ENCODE measurements at places on chromosomes 16 and 17. TPM values are rescaled to one million over a fixed set of nuclear protein-coding genes. Genes with fewer than 3 reads are reported as not detected.

Gene CCDC154
- 0.05 TPM for total RNA-seq

Gene PSMD3
- 174 TPM for total RNA-seq

Gene TBKBP1
- total RNA-seq, result 5.4 TPM

Gene SPATA33
- total RNA-seq, result 18.4 TPM

Gene CDIPT
- 92.0 TPM for total RNA-seq

Gene ENDOV
- 48.2 TPM for total RNA-seq

Gene SNTB2
- total RNA-seq, result 8.4 TPM

Gene TBX21
- 0.19 TPM for total RNA-seq

Gene TP53TG3B
- not detected for total RNA-seq

Gene RBFOX1
- not detected for total RNA-seq

Gene KRTAP9-4
- total RNA-seq, result not detected

Gene SLC47A1
- 23.5 TPM for total RNA-seq

Gene GNG13
- not detected for total RNA-seq

Gene CNGB1
- total RNA-seq, result 0.03 TPM

Gene NOXO1
- 0.37 TPM for total RNA-seq
